Activated effector memory CD4-positive, alpha-beta T cell treated with Interleukin-2 at 50 U/mL for 16 hours (primary cell): ENCODE measurements at places on chromosomes 13 and 19.

GRCh38 chr19:50877338-50877737, 4.1 kb downstream of the KLK2 start:
- DNase-seq = no peak

DNA sequence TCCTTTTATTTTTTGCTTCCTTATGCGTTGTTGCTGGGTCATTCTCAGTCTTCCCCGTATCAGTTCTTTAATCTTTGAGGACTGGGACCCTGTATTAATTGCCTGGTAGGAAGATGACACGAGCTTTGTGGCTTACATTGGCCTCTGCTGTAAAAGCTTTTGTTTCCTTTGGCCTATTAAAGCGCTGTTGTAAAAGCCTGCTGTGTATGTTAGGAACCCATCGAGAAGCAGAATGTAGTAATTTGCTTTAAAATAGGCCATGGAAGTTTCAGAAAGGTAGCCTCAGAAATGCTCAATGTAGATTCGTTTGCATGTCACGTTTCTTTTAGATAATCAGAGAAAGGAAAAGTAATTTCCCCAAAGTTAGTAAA, 257.5 kb upstream of the STARD13 start:
- no peak for DNase-seq

GRCh38 chr19:15195371-15196334, 5.1 kb downstream of the NOTCH3 start:
- DNase-seq = no peak

GRCh38 chr13:46575818-46576221, 22.9 kb downstream of the LRCH1 start:
- no peak for DNase-seq

- DNase-seq = no peak
Measured at GRCh38 chr13:49146950-49147355, 73.2 kb upstream of the MLNR start.

DNA sequence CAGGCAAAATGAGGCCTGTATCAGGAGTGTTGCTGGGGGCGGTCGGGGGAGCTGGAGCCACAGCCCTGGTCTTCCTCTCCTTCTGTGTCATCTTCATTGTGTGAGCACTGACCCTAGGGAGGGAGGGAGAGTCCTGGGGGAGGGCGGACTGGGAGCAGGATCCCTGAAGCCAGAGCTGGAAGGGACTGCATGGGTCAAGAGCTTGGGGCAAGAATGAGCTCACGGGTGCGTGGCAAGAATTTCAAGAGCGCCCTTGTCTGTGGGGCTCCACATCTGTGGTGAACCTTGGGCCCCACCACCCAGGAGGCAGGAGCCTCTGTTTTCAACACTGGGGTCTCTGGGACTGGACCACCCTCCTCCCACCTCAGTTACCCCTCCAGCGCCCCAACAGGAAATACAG, 4.7 kb downstream of the SIGLEC7 start:
- DNase-seq = no peak

- DNase-seq = peak; percentile 36
Measured at GRCh38 chr19:5967994-5968430, 9.9 kb downstream of the RANBP3 start.

- DNase-seq = no peak
Measured at GRCh38 chr19:16259385-16260159, 61.9 kb downstream of the AP1M1 start.

DNA sequence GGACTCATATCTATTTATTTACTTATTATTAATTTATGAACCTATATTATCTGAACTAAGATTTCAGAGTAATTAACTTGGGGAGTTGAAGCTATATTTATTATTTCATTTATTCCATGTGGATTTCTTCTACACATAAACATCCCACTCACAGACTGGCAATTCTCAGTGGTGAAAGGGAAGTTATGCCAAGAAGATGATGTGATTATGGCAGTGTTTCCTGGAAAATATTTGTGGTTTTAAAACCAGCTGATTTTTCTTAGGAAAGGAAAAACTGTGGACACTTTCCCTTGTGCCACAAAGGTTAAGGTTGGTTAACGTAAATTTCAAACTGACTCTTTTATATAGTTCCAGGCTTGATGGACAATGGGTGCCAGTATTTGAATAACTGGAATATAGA, 513.1 kb downstream of the SLITRK6 start:
- no peak for DNase-seq

DNA sequence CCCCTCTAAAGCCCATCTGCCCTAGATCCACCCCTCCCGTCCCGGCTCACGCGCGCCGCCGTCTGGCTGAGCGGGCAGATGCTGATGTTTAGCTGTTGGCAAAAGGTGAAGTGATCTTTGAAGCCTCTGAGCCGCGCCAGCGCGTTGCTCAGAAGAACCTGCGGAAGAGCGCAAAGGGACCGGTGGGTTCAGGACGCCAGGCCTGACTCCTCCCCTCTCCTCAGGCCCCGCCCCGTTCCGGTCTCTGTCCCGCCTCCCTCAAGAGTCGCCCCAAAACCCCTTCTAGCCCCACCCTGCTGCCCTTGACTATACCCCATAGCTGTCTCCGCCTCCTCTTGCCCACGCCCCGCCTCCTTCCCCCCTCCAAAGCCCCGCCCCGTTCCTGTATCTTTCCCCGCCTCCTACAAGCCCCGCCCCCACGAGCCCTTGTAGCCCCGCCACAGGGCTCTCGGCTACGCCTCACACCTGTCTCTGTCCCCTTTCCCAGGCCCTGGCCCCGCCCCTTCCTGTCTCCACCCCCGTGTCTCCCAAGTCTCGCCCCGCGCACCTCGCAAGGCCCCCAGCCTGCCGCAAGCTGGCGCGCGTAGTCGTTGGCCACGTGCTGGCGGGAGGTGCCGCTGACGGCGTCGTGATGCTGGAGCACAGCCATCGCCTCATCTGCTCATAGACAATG, 9.5 kb downstream of the MAN2B1 start:
- DNase-seq = no peak

- no peak for DNase-seq
Measured at GRCh38 chr19:31092274-31092673, 257.0 kb downstream of the TSHZ3 start.

DNA sequence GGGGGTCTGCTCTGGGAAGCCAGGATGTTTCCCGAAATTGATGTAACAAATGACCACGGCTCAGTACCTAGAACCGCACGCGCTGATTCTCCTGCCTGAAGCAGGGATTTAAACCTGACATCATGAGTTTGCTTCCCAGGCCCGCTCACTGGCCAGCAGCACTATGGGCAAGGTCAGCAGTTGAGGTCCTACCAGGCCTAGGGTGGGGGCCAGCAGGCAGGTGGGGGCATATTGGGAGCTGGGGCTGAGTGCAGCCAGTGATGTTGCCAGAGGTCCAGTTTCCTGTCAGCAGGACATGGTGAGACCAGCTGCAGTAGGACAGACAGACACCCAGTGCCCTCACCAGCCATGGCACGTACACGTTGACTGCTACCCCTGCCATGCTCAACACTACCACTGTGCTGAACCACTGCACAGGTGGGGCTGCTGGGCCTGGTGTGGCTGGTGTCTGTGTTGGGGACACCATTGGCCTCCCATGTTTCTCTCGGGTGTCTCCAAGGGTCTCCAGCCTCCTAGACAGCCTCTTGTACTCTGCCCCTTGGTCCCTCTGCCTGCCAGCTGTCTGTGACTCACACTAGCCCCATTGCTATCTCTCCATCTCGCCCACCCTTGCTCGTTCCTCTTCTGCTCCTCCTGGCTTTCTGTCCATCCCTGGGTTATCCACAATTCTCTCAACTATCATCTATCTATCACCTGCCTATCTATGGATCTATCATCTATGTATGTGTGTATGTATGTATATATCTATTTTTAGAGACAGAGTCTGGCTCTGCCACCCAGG, 1.1 kb upstream of the C19orf85 start:
- no peak for DNase-seq

DNA sequence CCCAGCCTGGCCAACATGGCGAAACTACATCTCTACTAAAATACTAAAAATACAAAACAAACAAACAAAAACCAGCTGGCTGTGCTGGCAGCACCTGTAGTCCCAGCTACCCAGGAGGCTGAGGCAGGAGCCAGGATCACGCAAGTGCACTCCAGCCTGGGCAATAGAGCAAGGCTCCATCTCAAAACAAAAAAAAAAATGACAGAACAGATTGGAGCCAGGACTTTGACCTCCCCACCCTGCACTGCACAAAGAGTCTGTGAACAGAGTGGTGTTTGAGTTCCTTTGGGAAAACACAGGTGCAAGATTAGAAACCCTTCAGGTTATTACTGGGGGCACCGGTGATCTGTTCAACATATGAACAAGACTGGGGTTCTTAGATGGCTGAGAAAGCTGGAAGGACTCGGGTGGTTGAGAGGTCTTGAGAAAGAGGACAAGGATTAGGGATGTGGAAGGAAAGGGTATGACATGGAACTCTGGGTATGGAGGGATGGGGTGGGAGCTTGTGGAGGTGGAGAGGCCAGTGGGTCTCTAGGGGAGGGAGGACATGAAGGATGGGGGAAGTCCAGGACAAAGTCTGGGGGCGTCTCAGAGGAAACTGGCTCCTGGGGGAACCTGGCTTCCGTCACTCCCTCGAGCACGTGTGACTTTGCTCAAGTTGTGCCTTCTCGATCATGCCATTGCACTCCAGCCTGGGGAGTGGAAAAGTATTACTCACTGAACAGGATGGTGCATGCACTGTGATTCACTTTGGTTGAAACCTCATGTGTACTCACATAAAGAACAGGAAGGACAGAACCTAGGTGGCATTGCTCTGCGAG, 25.9 kb downstream of the RCN3 start:
- DNase-seq = no peak

- no peak for DNase-seq
Measured at GRCh38 chr19:19427944-19428343, 22.5 kb downstream of the GATAD2A start.
